ENCODE measurements at places on chromosomes 4 and X.

DNA sequence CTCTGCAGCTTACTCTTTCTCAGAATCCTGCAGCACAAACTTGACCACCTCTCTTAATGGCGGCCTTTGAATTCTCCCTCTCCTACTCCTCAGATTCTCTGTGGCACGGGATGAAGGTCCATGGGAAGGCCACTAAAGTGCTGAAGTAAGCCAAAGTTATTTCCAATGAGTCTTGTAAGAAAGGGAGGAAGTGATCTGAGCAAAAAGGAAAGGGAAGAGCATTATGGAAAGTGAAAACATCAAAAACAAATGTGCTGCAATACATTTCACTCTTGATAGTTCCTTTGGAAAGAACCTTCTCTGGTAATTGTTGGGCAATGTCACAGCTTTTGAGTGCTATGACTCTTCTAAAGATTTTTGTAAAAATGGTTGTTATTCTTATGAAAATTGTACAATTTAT lies 54.3 kb upstream of the CAMK2D start:
- no peaks in the 10 kb centered on the region for H3K4me1 ChIP-seq
- H3K36me3 ChIP-seq: no peaks in the 10 kb centered on the region
- H3K4me3 ChIP-seq: no peak overlapping the region
- H3K27me3 ChIP-seq: no peaks in the 10 kb centered on the region
- no peak overlapping the region for H3K27ac ChIP-seq
- DNase-seq: no peak

DNA sequence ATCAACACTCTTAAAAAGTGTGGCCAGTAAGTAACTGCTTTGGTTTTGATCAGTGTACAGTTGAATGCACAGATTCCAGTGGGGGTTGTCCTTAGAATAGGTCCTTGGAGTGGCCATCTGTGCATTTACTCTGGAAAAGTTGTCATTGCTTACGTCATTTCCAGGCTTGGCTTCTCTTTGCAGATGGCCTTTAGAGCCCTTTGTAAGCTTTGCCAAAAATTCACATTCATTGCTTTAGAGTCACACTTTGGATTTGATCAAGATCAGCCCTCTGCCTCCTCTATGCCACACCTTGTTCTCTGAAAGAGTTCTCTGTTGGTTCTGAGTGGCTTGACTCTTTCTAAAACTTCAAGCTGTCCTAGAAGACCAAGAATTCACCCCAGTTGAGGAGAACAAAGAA lies 83.9 kb downstream of the MAMLD1 start:
- H3K27ac ChIP-seq: no peak overlapping the region
- DNase-seq: no peak
- peaks cover 27% of the 10 kb centered on the region for H3K4me1 ChIP-seq
- H3K36me3 ChIP-seq: no peaks in the 10 kb centered on the region
- H3K27me3 ChIP-seq: no peaks in the 10 kb centered on the region
- no peak overlapping the region for H3K4me3 ChIP-seq

DNA sequence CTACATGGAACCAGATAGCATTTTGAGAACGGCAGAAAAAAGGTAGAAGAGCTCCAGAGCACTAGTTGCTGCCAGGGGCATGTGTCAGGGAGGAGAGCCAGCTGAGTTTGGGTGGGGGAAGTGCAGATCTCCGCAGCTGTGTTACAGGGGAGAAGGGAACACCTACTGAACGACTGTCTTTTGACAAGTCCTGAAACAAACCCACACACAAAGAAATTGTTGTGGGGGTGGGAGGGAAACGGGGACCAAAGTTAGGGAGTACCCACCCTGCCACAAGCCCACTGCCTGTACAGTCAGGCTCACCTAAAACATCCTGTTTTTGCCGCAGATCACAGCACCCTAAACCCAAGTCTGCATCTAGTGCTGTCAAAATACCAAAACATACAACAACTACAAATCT lies 55.5 kb downstream of the LEF1 start:
- peak; percentile 53 for DNase-seq
- H3K4me1 ChIP-seq: peaks cover 92% of the 10 kb centered on the region
- H3K4me3 ChIP-seq: peak overlapping the region; percentile 23
- peaks cover 22% of the 10 kb centered on the region for H3K36me3 ChIP-seq

GRCh38 chr4:74539044-74539790 lies 94.3 kb downstream of the AREG start:
- no peak overlapping the region for H3K27ac ChIP-seq
- no peak for DNase-seq
- H3K27me3 ChIP-seq: peaks cover 4% of the 10 kb centered on the region
- no peak overlapping the region for H3K4me3 ChIP-seq
- no peaks in the 10 kb centered on the region for H3K36me3 ChIP-seq

- H3K27me3 ChIP-seq: no peaks in the 10 kb centered on the region
- peaks cover 71% of the 10 kb centered on the region for H3K4me1 ChIP-seq
Measured at GRCh38 chr4:37673538-37674192, 12.5 kb downstream of the RELL1 start.

- H3K27me3 ChIP-seq: peaks cover 3% of the 10 kb centered on the region
- no peak overlapping the region for H3K4me3 ChIP-seq
- no peaks in the 10 kb centered on the region for H3K36me3 ChIP-seq
- DNase-seq: no peak
- H3K4me1 ChIP-seq: no peaks in the 10 kb centered on the region
- H3K27ac ChIP-seq: no peak overlapping the region
Measured at GRCh38 chr4:128653527-128654444, 155.7 kb upstream of the JADE1 start.

GRCh38 chr4:56250776-56251175 lies 136.5 kb downstream of the AASDH start:
- DNase-seq: no peak
- no peaks in the 10 kb centered on the region for H3K36me3 ChIP-seq
- no peak overlapping the region for H3K27ac ChIP-seq
- peaks cover 10% of the 10 kb centered on the region for H3K27me3 ChIP-seq

DNA sequence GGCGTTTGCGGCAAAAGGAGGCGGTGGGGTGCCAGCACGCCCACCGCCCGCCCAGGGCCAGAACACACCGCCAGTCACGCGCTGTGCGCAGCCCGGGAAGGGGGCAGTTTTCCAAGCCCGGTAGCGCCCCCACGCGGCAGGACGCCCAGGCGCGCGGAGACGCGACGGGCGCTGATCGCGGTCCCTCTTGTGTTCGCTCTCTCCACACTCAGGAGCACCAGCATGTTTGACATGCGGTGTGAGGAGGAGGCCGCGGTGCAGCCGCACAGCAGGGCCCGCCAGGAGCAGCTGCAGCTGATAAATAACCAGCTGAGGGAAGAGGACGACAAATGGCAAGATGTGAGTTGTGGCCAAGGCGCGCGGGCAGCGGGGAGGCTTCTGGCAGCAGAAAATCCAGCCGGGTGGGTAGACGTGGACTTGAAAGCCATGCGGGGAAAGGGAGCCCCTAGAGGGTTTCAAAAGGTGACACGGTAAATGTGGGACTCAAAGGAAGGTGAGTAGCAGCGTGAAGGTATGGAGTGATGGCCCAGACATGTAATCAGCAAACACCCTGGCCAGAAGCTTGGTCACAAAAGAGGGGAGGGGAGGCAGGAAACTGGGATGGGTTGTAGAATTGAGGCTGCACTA lies 104.1 kb downstream of the PHOX2B start:
- no peaks in the 10 kb centered on the region for H3K36me3 ChIP-seq
- no peak overlapping the region for H3K4me3 ChIP-seq
- peaks cover 26% of the 10 kb centered on the region for H3K27me3 ChIP-seq
- no peaks in the 10 kb centered on the region for H3K4me1 ChIP-seq

DNA sequence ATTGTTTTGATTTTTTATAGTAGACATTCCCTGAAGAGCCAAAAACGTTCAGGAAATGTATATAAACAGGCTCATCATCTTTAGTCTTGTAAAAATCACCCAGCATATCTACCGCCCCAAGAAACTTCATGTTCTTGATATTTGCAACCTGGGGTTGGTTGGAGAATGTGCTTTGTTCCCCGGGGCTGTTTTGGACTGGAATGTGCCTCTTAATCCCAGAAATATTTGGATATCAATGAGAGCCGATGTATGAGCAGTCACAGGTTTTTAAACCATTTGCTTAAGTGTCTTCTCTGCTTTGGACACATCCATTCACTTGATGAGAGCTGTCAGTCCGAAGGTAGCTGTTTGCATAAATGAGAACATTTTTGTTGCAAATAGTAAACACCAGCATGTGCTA lies 449.7 kb downstream of the PCDH7 start:
- no peak for DNase-seq
- H3K4me1 ChIP-seq: no peaks in the 10 kb centered on the region
- H3K36me3 ChIP-seq: no peaks in the 10 kb centered on the region
- no peak overlapping the region for H3K4me3 ChIP-seq

DNA sequence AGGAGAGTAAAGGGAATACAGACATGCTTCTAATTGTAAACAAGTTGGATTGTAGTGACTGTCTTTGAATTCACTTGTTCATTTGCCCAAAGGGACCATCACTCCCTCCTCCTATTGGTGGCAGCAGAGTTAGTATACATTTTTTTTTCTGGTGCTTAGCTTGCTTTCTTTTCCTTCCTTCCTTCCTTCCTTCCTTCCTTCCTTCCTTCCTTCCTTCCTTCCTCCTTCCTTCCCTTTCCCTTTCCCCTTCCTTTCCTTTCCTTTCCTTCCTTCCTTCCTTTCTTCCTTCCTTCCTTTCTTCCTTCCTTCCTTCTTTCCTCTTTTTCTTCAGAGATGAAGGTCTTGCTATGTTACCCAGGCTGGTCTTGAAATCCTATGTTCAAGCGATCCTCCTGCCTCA lies 94.8 kb upstream of the ATP6AP2 start:
- peaks cover 6% of the 10 kb centered on the region for H3K4me1 ChIP-seq
- H3K27me3 ChIP-seq: peaks cover 2% of the 10 kb centered on the region
- H3K36me3 ChIP-seq: no peaks in the 10 kb centered on the region

DNA sequence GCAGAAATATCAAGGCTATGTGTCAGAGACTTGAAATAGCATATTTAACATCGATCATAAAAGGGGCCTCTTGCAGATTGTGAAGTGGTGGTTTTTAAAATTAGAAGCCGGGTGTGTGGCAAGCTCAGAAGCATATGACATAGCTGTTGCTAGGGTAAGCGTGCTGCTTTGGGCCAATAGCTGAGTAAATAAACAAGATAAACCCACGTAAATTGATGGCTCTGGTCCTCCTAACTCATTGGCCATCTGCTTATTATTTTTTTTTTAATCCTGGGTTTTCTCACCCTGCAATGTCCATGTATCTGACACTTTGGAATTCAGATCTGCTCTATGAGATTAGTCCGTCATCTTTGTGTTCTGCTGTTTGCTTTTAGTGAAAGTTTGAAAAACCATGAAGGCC lies 32.6 kb upstream of the STOX2 start:
- H3K4me3 ChIP-seq: no peak overlapping the region
- H3K27me3 ChIP-seq: peaks cover 4% of the 10 kb centered on the region
- H3K27ac ChIP-seq: no peak overlapping the region
- DNase-seq: no peak
- H3K36me3 ChIP-seq: no peaks in the 10 kb centered on the region
- no peaks in the 10 kb centered on the region for H3K4me1 ChIP-seq

- H3K4me1 ChIP-seq: no peaks in the 10 kb centered on the region
- no peaks in the 10 kb centered on the region for H3K36me3 ChIP-seq
- no peak overlapping the region for H3K4me3 ChIP-seq
- no peaks in the 10 kb centered on the region for H3K27me3 ChIP-seq
- DNase-seq: no peak
- H3K27ac ChIP-seq: no peak overlapping the region
Measured at GRCh38 chrX:113644426-113644825, 803.8 kb upstream of the AMOT start.

GRCh38 chrX:100895365-100896075 lies 21.4 kb upstream of the NOX1 start:
- peak; percentile 19 for DNase-seq
- H3K4me3 ChIP-seq: no peak overlapping the region
- no peaks in the 10 kb centered on the region for H3K27me3 ChIP-seq
- H3K36me3 ChIP-seq: no peaks in the 10 kb centered on the region

- no peak overlapping the region for H3K27ac ChIP-seq
- H3K36me3 ChIP-seq: no peaks in the 10 kb centered on the region
- DNase-seq: no peak
- H3K27me3 ChIP-seq: no peaks in the 10 kb centered on the region
- no peak overlapping the region for H3K4me3 ChIP-seq
- no peaks in the 10 kb centered on the region for H3K4me1 ChIP-seq
Measured at GRCh38 chr4:119653990-119654389, 25.4 kb upstream of the PDE5A start.

GRCh38 chr4:77152421-77152820 lies 4.6 kb upstream of the CCNG2 start:
- no peak overlapping the region for H3K27ac ChIP-seq
- H3K27me3 ChIP-seq: no peaks in the 10 kb centered on the region
- DNase-seq: no peak

DNA sequence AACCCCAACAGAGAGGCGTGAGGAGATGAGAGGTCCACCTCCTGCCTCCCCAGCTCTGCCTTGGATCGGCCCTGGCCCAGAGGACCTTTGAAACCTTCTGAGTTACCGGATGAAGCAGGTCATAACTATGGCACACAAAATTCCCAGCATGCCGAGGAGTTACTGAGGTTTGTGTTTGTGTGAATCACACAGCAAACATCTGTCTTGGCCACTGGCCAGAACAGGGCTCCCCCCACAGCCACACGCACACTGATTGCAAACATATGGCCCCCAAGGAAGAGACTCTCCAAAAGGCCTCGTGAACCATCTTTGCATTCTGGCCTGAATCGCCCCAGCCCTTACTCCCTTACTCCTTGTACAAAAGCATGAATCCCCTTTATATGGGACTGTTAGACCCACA lies 18.9 kb downstream of the RPS4X start:
- H3K4me3 ChIP-seq: no peak overlapping the region
- no peak overlapping the region for H3K27ac ChIP-seq
- H3K27me3 ChIP-seq: peaks cover 27% of the 10 kb centered on the region
- peaks cover 1% of the 10 kb centered on the region for H3K4me1 ChIP-seq

DNA sequence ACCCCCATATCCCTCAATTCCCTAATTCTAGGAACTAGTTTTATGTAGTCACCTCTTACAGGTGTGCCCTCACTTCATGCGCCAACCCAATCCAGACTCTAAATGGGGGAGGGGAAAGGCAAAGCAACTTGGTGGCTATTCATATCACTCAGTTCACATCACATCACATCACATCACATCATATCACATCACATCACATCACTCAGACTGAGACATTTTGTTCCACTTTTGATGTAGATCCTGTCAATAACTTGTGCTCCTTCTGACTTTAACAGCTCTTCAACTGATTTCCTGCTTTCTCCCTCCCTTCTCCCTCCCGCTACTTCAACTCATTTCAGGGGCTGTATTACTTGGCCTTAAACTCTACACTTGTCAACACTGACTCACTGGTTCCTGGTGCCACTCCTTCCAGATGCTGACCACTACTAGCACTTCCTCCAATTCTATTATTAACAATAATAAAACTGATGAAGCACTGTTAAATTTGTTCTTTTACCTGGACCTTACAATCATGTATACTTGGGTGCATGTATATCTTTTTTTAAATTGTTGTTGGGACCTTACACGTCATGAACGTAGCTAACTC lies 29.1 kb upstream of the PLS3 start:
- no peaks in the 10 kb centered on the region for H3K4me1 ChIP-seq
- no peak overlapping the region for H3K4me3 ChIP-seq
- no peaks in the 10 kb centered on the region for H3K36me3 ChIP-seq

DNA sequence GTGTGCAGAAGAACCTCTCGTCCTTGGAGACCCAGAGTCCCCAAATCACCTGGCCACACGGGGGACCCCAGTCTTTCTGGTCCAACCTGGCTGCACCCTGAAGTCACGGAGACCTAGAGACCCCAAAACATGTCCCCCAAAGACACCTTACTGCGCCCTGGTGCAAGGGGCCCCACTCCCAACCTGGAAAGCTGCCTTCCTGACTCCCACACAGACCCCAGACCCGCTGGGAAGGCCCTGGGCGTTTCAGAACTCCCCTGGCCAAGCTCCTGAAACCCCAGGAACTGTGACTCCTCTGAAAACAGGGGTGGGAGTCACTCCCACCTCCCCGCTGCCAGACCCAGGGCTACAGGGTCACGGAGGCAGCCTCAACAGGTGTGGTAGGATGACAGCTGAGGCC lies 12.7 kb upstream of the SHOX start:
- H3K27me3 ChIP-seq: peaks cover 16% of the 10 kb centered on the region
- no peaks in the 10 kb centered on the region for H3K4me1 ChIP-seq
- H3K4me3 ChIP-seq: no peak overlapping the region
- no peaks in the 10 kb centered on the region for H3K36me3 ChIP-seq

Data from activated CD4-positive, alpha-beta memory T cell treated with anti-CD3 and anti-CD28 coated beads, Interleukin-2, amount 10 ng/mL, durations not matched to agents 7 days and 5 days (primary cell).